Stimulated activated CD4-positive, alpha-beta T cell treated with anti-CD3 and anti-CD28 coated beads, Interleukin-4, amount 100 ng/mL, for 4 hours (primary cell): ENCODE measurements at places on chromosomes 13 and 19.

GRCh38 chr19:56291867-56292266 lies 19.3 kb downstream of the EDDM13 start:
- no peak for DNase-seq

DNA sequence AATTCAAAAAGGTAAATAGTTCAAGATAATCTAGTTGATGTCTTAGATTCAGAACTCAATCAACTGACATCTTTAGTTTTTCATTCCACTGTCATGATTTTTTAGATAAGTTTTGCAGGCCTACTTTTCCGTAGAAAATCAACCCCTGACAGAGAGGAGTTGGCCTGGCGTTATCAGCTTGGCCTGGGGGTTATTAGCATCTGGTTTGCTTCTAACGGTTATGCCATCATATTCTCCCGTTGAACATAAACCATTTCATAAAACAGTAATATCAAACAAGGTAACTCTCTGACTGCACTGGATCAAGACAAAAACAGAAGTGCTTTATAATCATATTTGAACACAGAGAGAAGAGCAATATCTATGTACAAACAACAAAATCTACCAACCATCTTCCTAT lies 130.8 kb upstream of the PCDH20 start:
- DNase-seq = no peak

DNA sequence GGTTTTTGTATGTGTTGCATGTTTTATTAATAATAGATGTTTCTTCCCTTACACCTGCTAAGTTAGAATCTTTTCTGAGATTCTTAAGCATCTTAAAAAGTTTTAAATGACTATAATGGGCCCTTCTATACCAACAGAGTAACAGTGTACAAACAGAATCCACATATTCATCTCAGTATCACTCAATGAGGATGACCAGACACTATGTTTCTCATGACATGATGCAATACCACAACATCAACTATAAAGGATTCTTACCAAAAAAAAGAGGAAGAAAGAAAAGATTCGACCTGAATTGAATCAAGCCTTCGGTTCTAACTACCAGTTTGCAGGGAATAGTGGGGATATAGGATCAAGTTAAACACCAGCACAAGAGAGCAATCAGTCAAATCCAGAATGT lies 56.5 kb downstream of the INTS6 start:
- DNase-seq = no peak

DNA sequence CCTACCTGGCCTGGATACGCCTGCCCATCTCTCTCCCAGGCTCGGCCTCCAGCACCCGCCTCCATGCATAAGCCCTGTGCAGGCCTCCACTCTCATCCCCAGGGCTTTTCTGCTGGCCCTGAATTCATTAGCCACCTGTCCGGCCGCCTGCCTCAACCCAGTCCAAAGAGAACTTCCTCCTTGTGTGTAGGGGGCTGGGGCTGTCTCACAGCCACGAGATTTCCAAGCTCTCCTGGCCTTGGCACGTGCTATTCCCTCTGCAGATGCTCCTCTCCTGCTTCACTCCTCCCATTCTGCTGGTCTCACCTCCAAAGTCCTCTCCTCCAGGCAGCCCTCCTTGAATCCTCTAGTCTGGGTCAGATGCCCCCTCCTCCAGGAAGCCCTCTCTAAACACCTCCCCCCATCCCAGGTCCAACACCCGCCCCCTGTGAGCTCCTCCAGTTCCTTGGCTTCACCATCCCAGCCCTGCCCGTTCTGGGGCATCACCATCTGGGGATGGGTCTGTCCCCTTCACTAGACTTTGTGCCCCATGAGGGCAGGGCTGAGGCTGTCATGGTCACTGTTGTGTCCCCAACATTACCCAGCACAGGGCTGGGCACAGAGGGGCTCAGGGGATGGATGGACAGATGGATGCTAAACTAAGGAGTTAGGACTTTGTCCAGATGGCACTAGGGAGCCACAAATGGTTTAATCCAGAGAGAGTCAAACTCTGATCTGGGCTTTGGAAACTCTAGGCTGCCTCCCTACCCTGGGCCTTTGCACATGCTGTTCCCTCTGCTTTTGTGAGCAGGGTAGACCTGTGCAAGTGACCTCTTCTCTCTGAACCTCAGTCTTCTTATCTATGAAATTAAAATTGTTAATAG lies 14.8 kb downstream of the MEIS3 start:
- DNase-seq = no peak

GRCh38 chr13:57633950-57634838 lies 2.6 kb downstream of the PCDH17 start:
- DNase-seq = no peak

- no peak for DNase-seq
These were observed 681.0 kb downstream of the UQCRFS1 start for GRCh38 chr19:28531979-28532378.

- DNase-seq = no peak
These were observed 30.8 kb upstream of the CACTIN start for GRCh38 chr19:3657395-3657769.

DNA sequence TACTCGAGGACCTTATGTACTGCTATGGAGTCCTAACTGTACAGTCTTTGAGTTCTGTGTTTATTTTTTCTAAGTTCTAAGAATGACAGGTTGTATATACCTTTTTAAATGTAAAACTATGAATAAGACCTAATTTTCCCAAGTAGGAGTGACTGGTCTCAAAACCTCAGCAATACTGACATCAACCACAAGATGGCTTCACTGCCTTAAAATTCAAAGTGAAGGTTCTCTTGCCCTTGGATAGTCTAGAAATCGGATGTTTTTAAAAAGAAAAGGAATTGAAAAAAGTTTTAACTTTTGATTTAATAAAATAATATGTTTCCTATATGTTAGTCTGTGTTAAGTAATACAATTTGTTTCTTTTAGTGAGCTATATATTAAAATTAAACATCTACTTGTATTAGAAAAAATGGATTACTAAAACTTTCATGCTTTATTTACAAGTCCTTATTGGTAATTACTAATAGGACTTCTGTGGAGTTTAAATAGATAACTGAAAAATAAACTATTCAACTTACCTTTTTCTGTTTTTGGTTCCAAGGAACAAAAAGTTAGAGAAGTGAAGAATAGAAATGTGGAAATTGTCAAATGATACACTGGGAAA lies 52.0 kb downstream of the TDRD3 start:
- no peak for DNase-seq

GRCh38 chr13:101475536-101475935 lies 23.1 kb downstream of the ITGBL1 start:
- DNase-seq = no peak

DNA sequence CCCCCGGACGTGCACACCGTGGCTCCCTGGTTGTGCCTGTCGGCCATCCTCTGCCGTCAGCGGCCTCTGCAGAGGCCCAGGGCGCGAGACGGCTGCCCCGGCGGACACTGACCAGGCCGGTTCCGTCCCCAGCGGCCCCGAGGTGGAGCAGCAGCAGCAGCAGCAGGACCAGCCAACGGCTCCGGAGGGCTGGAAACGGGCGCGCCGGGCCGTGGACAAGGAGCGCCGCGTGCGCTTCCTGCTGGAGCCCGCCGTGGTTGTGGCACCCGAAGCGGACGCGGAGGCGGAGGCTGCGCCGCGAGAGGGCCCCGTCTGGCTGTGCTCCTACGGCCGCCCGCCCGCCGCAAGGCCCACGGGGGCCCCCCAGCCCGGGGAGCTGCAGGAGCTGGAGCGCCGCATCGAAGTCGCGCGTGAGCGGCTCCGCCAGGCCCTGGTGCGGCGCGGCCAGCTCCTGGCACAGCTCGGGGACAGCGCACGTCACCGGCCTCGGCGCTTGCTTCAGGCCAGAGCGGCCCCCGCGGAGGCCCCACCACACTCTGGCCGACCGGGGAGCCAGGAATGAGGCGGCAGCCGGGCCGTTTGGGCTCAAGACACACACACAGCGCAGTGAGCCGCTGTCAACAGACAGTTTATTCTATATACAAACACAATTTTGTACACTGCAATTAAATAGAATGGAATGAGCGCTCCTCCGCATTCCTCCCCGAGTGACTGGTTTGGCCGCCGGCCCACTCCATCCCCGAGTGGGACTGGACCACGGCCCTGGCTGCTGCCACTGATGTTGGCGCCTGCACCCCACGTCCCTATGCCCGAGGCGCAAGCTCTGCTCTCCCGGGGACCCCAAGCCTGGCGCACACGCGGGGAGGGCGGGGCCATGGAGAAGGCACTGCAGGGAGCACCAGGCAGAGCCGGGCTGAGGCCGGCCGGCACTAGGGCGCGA lies 9.1 kb downstream of the GRIN3B start:
- no peak for DNase-seq

GRCh38 chr13:67258482-67258881 lies 28.3 kb upstream of the PCDH9 start:
- no peak for DNase-seq

GRCh38 chr19:2763687-2764086 lies 19.4 kb downstream of the SGTA start:
- DNase-seq = no peak

GRCh38 chr13:73215823-73216222 lies 157.0 kb downstream of the KLF5 start:
- DNase-seq = no peak

DNA sequence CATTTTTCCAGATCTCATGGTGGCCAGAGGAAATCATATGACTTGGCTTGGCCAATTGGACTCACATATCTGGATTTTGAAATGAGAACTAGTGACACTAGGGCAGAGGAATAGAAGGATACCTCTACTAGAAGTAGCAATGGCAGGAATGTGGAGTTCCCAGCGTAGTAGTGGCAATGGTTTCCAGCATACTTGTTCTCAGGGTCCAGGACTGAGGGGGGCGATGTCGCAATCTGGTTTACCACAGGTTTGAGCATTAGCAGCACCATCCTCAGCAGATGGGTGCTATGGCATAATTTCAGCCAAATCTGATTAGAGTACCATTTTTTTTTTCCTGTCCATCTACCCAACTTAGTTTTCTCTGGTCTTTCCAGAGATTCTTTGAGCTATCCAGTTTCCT lies 8.1 kb upstream of the SLITRK1 start:
- DNase-seq = no peak

DNA sequence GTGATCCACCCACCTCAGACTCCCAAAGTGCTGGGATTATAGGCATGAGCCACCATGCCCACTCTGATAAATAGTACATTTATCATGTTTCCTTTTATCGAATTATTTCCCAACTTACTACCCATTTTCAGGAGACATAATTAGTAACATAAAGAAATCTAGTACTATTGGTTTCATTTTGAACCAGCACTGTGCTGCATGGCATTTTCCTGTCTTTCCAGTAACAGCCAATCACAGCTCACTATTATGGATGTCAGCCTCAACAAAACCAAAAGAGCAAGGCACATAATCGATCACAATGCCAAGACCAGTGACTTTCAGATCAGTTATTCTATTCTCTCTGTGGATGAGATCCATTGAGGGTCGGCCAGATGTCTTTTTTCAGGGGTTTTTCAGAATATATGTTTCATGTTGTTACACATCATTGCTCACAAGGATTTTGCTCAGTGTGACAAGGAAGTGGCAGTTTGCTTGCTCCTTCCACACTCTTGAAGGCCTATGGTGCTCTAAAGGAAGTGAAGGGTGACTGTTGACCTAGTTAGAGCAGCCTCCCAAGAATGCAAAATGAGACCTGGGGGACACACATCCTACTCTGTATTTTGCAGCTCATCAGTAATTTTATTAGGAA lies 233.4 kb downstream of the KCNRG start:
- DNase-seq = no peak

DNA sequence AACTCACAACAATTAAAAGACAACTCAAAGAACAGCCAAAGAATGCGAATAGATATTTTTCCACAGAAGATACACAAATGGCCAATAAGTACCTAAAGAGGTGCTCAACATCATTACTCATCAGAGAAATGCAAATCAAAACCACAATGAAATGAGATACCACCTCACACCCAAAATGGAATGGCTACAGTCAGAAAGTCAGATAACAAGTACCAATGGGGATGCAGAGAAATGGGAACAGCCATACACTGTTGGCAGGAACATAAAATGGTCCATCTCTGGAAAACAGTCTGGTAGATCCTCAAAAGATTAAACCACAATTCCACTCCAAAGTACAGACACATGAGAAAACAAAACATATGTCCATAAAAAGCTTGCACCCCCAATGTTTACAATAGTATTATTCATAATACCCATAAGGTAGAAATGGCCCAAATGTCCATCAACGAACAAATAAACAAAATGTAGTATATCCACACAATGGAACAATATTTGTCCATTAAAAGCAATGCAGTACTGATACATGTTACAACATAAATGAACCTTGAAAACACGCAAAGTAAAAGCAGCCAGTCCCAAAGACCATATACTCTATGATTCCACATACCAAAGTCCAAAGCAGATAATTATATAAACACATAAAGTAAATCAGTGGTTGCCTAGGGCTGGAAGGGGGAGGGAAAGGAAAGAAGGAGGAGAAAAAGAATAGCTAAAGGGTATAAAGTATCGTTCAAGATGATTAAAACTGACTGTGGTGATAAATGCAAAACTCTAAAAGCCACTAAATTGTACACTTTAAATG lies 19.6 kb downstream of the USP12 start:
- DNase-seq = no peak

DNA sequence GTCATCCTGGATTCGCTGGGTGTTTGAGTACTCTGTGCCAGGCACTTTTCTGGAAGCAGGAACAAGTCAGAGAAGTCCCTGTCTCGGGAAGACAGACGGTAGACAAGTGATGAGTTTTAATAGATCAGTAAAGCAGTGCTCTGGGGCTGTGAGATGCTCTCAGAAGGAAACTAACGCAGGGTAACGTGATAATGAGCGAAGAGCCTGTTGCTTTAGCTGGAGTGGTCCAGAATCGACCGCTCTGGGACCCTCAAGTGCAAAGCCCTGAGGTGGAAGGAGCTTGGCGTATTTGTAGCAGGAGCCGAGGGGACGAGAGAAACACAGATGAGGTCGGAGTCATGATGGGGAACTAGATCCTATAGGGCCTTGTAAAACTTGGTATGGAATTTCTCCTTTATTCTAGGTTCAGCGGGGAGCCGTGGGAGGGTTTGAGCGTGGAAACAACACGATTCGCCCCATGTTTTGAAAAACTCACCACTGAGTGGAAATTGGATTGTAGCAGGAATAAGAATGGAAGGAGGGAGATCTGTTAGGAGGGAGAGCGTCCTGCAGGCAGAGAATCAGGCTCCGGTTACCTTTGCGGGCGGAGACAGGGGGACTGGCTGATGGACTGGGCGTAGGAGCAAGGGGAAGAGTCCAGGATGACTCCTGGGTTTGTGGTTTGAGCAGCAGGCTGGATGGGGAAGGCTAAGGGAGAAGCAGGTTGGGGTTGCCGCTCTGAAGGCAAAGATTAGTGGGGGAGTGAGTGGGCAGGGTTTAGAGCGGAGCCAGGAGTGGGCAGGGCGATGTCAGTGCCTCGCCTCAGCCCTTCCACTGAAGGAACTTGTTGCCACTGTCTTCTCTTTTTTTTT lies 763 bp downstream of the POLD1 start:
- no peak for DNase-seq

DNA sequence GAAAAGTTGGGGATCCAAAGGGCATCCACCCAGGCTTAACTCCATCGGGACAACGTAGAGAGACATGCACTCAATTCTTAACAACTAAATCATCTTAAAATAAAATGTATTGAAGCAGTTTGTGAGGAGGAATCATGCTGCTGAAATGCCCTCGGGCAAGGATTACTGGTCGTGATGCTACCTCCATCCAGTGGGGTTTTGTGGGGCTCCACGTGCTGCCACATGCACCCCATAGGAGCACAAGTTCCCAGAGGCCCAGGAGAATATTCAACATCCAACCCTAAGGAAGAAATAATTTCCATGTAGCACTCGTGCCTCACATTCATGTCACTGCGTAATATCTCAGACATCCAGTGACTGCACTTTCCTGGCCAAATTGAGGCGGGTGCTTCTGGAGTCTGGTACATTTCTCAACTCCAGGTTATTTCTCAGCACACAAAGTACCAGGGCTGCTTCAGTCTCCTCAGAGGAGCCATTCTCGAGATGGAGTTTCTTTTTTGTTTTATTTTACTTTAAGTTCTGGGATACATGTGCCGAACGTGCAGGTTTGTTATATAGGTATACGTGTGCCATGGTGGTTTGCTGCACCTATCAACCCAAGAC lies 429.8 kb downstream of the FOXO1 start:
- no peak for DNase-seq
